ENCODE measurements at places on chromosomes 7 and 10.

GRCh38 chr10:62382831-62383230, 8.7 kb downstream of the ZNF365 start:
- no peak for DNase-seq

- DNase-seq, result no peak
Observed at GRCh38 chr10:88115968-88116367, 252.5 kb downstream of the PTEN start.

DNA sequence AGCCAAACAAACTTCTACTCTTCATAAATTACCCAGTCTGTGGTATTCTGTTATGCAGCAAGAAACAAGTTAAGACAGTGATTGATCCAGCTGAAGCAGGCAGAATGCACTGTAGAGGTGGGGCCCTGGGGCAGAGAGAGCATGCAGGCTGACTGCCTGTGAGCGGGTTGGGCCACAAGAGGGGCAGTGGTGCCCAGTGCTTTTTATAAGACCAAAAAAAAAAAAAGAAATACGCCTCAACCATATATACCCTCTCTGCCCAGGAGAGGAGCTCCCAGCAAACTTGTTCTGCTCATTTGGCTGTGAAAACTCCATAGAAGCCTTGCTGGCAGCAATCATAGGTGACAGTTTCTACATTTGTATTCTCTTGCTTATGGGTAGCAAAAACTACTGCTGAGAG, 104.7 kb downstream of the SORBS1 start:
- DNase-seq, result no peak

GRCh38 chr10:25082276-25083204, 66.1 kb downstream of the THNSL1 start:
- no peak for DNase-seq

GRCh38 chr10:114026189-114027040, 17.3 kb upstream of the ADRB1 start:
- DNase-seq, result no peak

DNA sequence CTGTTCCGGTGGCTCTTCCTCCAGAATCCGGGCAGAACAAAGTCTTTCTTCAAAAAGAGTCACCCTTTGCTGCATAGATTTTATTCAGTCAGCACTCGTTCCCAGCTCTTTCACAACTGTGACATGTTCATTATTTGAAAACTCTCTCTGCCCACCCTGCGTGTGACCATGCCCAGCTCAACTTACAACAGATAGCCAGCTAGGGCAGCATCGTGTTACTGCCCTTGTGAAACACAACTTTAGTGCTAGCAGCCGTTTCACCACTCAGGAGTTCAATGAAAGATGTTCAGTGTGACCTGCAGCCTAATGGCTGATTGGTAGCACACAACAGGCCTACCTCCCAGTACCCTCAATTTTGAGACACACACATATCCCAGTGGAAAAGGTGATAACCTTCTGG, 57.9 kb downstream of the ZNF438 start:
- DNase-seq, result no peak

DNA sequence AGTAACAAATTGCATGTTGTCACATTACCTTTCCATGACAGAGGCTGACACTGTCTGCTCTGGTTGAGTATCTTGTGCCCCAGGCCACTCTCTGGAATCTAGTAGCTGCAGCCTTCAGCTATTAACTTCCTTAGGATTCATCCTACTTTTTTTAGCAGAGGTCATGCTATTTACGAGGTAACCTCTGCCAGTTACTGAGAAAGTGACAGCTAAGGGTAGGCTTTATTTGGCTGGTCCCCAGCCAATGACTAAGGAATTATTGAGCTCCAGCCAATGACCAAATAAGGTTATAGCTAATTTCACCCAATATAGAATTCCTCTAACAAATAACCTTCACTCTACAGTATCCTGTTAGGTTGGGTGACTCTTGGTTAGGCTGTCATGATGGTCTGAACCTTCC, 1361.7 kb downstream of the XPNPEP1 start:
- no peak for DNase-seq

DNA sequence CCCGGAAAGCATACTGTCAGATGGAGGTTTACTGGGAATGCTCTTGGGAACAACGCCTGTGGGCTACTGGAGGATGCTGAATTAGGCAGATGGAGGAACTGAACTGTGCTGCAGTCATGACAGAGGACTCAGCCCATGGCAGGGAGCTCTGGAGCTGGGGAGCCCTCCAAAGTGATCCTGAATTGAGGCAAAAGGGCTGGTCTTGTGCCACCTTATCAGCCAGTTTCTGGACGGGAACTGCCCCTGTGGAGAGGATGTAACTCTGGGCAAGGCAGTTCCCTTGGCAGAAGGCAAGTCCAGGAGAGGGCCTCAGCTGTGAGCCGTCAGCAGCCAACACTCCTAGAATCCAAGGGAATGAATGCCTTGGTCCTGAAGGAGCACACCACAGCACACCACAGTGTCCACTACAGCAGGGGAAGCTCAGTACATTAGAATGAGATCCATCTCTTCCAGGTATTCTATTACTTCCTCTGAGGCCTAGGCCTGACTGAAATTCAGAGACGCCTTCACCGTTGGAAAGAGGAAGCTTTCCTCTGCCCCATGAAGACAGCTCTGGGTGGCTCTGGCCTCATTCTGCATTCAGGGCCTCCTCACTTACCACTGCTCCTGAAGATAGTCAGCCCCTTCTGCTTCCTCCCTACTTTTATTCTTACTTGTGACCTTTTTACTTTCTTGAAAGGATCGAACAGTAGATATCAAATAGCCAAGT, 139.6 kb upstream of the GPR26 start:
- no peak for DNase-seq

DNA sequence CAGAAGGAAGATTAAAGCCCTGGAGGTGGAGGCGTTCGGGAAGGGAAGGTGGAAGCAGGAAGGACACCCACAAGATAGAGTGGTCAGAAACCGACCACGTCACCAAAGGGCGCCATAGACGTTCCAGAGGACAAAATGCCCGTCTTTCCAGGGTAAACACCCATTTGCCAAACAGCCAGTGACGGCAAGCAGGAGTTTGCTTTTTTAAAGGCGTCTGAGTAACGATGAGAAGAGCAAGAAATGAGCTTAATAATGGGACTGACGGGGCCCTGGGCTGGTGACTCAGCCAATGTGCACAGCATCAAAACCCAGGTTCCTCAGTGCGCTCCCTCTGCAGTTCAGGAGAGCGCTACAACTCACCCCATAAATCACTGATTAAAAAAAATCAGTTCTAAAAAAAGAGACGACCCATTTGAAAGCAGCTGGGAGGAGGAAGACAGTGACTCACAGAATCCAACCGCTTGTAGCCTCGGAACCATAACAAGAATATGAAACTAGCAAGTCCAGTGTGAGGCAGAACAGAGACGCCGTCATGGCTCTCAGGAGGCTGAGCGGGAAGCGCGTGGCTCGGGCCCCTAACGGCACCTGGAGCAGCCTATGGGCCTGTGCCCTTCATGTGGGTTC, 5.9 kb downstream of the DIP2C start:
- no peak for DNase-seq

GRCh38 chr10:12194752-12195271, 879 bp downstream of the NUDT5 start:
- peak; percentile 10 for DNase-seq

DNA sequence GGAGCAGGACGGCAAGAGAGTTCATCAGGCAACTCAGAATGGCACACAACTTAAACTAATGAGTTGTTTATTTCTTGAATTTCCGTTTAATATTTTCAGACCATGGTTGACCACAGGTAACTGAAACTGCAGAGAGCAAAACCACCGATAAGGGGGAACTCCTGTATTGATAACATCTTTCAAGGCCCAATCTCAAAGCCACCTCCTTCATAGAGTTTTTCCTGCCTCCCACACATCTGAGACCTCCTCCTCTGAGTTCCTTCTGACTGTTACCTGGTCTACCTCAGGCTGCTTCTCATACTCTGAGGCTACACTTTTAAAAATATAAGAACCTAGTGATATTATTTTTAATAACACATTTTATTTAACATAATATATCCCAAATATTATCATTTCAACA, 341.5 kb upstream of the NPVF start:
- DNase-seq, result no peak

GRCh38 chr10:97466755-97467154, 20.8 kb downstream of the ZDHHC16 start:
- no peak for DNase-seq

Measured in activated CD4-positive, CD25-positive, alpha-beta regulatory T cell treated with anti-CD3 and anti-CD28 coated beads, Interleukin-2, amount 50 U/mL, for 16 hours (primary cell).